ENCODE measurements at places on chromosomes 13 and 19.
A peak's percentile ranks its signal among the peaks of the same experiment; 100 is the strongest.

- DNase-seq: no peak
Measured at GRCh38 chr13:73767747-73768315, 366.4 kb downstream of the KLF12 start.

- DNase-seq: no peak
Measured at GRCh38 chr19:53546758-53547513, 9.0 kb downstream of the ZNF331 start.

DNA sequence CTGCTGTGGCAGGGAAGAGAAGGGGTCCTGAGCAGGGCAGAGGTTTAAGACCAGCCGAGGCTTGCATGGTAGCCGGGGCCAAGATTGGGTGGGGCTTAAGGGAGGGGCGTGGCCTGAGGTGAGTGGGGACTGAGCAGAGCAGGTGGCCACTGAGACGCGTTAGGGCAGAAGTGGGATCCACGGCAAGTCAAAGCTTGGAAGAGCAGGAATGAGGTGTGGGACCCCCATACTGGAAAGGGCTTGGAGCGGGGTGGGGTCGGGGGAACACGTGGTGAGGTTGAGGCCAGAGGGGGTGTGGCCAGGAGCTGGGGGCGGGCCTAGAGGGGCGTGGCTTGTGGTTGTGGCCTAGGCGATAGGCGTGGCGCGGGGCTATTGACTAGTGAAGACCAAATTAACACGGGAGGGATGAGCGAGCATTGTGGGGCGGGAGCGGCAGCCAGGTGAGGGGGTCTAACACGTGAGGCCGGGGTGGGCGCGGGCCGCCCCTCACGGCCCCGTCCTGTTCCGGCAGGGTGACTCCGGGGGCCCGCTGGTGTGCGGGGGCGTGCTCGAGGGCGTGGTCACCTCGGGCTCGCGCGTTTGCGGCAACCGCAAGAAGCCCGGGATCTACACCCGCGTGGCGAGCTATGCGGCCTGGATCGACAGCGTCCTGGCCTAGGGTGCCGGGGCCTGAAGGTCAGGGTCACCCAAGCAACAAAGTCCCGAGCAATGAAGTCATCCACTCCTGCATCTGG is 3.3 kb downstream of the CFD start:
- DNase-seq: peak; percentile 24

- DNase-seq: peak; percentile 94
Measured at GRCh38 chr13:98405107-98405571, 171.8 kb downstream of the STK24 start.

DNA sequence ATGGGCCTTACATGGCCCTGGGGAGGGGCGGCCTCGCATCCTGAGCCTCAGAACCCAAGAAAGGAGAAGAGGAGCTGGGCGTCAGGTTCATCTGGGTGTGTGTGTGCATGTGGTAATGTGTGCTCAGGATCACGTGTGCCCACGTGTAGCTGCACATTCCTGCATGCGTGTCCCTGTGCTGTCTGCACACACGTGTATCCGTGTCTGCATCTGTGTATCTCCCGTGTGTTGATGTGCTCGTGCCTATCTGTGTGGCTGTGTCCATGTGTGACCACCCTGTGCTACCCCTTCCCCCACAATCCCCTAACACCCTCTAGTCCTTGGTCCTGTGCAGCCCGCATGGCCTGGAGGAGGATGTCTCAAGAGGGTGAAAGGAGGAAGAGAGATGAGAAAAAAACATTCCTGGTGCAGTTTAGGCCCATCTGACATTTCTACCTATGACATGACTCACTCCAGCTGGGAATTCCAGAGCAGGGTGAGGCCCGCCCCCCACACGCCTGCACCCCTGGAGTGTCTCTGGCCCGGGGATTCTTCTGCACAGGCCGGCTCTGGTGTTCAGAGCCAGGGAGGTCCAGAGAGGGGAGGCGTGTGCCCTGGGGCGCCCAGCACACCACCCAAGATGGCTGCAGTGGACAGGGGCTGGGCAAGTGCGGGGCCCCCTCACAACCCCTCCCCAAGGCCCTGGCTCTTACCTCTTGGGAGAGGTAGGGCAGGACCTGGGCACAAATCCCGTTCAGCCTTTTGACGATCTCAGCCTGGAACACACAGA is 7.1 kb downstream of the TLE5 start:
- no peak for DNase-seq

- DNase-seq: no peak
Measured at GRCh38 chr13:49895826-49896225, 40.3 kb downstream of the SPRYD7 start.

GRCh38 chr13:97254816-97255215 is 32.7 kb downstream of the MBNL2 start:
- DNase-seq: no peak

- no peak for DNase-seq
Measured at GRCh38 chr13:89968470-89968869, 1379.0 kb upstream of the MIR17HG start.

DNA sequence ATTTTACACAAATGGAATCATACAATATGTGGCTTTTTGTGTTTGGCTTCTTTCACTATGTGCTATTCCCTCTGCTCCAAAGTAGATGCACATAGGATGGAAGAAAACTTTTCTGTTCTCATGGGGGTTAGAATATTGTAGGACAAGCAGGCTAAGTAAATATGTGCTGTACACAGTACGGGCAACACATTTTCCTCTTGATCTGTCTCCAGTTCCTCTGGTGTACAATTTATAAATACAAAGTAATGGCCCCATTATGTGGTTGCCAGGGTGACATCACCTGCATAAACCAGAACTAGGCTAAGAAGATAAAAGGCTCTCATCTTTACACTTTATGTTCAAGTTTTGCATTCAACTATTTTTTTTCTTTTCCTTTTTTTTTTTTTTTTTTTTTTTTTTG is 41.0 kb upstream of the SOX21 start:
- DNase-seq: no peak

DNA sequence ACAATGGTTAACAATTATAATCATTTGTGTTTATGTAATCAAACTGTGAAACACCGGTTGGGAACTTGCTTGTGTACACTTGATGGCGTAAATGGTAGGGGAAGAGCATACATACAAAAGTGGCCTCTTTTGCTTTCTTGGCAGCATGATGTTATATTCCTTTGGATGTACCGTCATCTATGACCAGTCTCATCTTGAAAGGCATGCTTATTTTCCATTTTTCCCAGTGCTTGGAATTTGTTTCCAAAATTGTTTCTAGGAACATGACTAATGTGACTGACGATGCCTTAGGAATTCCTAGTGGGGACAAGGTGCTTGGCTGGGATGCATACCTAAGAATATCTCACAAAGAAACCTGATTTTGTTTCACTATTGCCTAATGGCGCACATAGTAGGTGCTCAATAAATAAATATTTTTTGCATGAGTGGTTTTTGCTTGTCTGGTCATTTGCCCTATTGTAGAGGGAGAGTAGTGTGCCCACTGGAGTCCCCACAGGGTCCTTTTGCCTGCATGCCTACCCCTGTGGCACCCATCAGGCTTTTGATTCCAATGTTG is 45.5 kb downstream of the SAE1 start:
- DNase-seq: no peak

- no peak for DNase-seq
Measured at GRCh38 chr13:41919031-41919740, 41.7 kb downstream of the VWA8 start.

DNA sequence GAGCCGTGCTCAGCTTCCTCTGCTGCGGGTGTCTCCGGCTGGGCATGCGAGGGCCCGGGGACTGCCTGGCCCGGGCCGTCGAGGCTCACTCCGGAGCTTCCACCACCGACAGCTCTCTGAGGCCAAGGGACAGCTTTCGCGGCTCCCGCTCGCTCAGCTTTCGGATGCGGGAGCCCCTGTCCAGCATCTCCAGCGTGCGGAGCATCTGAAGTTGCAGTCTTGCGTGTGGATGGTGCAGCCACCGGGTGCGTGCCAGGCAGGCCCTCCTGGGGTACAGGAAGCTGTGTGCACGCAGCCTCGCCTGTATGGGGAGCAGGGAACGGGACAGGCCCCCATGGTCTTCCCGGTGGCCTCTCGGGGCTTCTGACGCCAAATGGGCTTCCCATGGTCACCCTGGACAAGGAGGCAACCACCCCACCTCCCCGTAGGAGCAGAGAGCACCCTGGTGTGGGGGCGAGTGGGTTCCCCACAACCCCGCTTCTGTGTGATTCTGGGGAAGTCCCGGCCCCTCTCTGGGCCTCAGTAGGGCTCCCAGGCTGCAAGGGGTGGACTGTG is 1.2 kb downstream of the S1PR4 start:
- no peak for DNase-seq

- DNase-seq: no peak
Measured at GRCh38 chr13:51291341-51291740, 48.1 kb upstream of the SERPINE3 start.

GRCh38 chr13:91329733-91330132 is 17.8 kb upstream of the MIR17HG start:
- DNase-seq: no peak

DNA sequence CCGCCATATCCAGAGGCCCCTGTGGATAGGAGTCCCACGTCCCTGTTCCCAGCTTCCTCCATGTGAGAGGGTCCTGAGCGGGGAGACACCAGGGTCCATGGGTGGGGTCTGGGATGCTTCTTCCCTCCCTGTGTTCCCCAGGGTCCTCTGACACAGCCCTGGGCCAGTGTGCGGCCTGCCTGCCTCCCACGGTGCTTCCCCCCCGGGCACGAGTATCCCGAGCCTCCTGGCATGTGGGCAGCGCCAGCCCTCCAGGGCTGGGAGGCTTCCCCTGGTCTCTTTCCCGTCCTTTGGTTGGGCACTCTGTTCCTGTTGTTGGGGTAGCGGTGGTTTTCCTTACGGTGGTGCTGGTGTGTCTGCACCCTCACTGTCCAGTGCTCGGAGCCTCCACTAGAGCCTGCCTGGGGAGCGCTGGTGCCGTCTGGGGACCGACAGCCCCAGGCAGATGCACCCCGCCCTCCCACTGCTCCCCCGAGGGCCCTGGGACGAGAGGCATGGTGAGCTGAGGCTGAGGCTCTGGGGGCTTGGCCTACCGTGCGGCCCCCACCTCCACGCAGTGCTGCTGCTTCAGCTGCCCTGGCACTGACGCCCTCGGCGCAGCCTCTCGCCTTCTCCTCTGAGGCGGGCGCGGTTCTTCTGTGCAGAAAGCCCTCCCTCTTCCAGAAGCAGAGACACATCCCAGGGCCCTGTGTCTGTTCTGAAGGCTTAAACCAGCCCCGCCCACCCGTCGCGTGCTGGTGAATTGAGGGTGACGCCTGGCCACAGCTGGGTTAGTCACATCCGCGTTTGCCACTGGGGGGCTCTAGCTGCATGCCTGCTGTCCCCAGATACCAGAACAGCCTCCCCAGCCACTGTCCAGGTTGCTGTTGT is 27.9 kb downstream of the PLEKHJ1 start:
- no peak for DNase-seq

DNA sequence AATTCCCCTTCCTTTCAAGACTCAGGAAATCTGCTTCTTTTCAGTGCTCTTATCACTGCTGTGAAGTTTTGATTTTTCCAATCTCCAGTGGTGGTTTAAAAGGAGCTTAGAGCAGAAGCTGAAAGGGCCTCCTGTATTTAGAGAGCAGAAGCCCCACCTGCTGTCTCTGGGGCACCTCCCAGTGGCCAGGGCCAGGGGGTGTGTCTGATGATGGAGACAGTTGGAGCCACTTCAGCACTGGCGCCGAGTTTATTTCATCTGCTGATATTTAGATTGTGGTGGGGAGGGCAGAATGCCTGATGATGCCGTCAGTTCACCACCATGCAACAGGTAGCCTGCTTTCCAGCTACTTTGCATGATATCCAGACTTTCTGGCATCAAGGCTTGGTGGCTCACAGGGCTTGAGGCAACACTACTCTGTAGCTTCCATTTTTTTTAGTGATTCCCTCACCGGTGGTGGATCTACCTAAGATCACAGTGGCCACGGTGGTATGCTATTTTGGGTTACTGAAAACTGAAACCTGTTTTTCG is 371.9 kb downstream of the KCNRG start:
- DNase-seq: peak; percentile 70

- no peak for DNase-seq
Measured at GRCh38 chr13:100464006-100464405, 124.6 kb downstream of the GGACT start.

- DNase-seq: no peak
Measured at GRCh38 chr19:50500060-50500752, 10.8 kb downstream of the JOSD2 start.

GRCh38 chr19:41420101-41420880 is 6.9 kb downstream of the B3GNT8 start:
- DNase-seq: no peak

DNA sequence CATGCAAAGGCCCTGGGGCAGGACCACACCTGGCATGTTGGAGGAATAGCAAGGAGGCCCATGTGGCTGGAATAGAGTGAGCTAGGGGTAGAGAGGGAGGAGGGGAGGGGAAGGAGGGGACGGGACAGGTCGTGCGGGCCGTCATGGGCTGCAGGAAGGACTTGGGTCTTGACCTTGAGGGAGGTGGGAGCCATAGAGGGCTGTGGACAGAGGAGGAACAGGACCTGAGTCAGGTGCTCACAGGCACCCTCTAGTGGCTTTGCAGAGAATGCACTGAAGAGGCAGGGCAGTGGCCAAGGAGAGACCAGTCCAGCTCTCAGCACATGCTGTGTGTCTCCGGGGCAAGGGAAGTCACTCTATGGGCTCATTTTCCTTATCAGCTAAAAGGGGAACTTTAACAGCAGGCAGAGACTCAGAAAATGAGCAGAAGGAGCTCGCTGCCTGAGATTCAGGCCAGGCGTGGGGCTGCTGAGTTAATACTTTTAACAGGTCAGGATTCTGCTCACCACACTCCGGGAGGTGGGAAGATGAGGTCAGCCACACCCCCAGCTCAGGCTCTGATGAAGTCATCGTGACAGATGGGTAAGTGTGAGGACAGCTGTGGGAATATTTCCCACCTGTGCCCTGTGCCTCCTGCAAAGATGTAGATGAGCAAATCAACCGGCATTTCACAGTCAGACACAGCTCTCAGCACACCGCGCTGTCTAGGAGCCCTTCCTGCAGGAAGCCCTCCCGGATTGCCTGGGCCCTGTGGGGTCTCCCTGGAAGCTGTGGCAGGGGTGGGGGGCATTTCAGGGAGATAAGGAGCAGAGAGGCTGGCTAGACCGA is 6.0 kb upstream of the TNFAIP8L1 start:
- peak; percentile 15 for DNase-seq

GRCh38 chr13:27188239-27188638 is 16.6 kb upstream of the USP12 start:
- DNase-seq: no peak

- peak; percentile 93 for DNase-seq
Measured at GRCh38 chr13:79393564-79394249, 12.3 kb downstream of the RBM26 start.

- DNase-seq: no peak
Measured at GRCh38 chr13:99353836-99354235, 46.6 kb upstream of the GPR183 start.

GRCh38 chr13:69935043-69935442 is 172.6 kb upstream of the ATXN8OS start:
- no peak for DNase-seq

GRCh38 chr19:32661318-32661717 is 13.7 kb downstream of the ANKRD27 start:
- DNase-seq: no peak

- no peak for DNase-seq
Measured at GRCh38 chr13:89899302-89900103, 1448.0 kb upstream of the MIR17HG start.

GRCh38 chr19:44401139-44402115 is at the start of gene ZNF285:
ZNF285 (minus strand) TSS chr19:44401608; CDS start chr19:44397213, 4,395 bp downstream.
- DNase-seq: no peak

Measured in NCI-H187 (cell line).